ENCODE measurements at places on chromosomes 4 and X.
A peak's percentile ranks its signal among the peaks of the same experiment; 100 is the strongest.

DNA sequence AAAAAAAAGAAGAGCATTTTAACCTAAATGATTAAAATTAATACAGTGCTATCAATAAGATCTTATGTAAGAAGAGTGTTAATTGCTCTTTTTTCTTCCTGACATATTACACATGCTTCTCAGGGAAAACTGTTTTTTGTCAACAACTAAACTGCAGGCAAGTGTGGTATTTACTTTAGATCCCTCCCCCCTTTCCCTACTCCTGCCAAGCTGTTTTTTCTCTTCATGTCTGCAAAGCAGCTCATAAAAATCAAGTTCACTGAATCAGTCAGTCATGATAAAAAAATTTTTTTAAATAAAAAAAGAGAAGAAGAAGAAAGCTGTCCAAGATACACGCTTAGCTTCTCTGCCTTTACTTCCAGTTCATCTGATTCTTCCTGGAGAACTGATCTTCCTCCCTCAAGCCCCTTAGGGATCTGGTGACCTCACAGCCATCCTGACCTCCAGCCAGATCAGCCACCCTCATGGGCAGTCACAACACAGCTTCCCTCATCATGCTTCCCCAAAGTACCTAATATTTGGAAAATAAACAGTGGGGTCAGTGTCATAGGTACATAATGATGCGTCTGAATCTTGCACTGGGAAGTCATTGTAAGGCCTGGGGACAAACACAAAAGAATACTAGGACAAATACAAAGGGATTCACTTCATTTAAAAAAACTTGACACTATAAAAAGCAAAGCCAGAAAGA, 87.0 kb downstream of the ZNF827 start:
- H3K4me1 ChIP-seq: peaks cover 5% of the 10 kb centered on the region
- H3K4me3 ChIP-seq: no peak overlapping the region

DNA sequence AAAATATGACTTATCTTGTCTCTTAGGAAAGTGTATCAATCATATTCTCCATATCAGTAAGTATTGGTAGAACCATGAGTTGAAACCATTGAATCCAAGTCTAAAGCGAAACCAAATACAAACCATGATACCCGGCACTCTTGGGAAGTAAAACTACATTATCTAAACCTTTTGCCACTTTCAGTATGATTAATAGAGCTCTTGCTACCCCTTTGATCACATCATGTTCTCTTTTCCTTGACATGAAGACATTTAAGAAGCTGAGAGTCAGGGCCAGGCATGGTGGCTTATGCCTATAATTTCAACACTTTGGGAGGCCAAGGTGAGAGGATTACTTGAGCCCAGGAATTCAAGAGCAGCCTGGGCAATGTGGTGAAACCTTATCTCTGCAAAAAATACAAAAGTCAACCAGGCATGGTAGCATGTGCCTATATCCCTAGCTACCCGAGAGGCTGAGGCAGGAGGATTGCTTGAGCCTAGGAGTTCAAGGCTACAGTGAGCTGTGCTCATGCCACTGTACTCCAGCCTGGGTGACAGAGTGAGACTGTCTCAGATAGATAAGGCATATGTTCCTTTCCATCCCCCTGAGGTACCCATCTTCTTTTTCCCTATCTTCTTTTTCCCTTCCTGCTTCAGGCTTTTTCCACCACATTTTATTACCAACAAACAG, 45.4 kb downstream of the CEP135 start:
- H3K4me1 ChIP-seq: no peaks in the 10 kb centered on the region
- H3K27ac ChIP-seq: no peak overlapping the region
- no peaks in the 10 kb centered on the region for H3K27me3 ChIP-seq
- peaks cover 5% of the 10 kb centered on the region for H3K36me3 ChIP-seq
- H3K4me3 ChIP-seq: no peak overlapping the region
- DNase-seq: no peak

- H3K27ac ChIP-seq: no peak overlapping the region
- no peak for DNase-seq
- no peak overlapping the region for H3K4me3 ChIP-seq
- H3K27me3 ChIP-seq: no peaks in the 10 kb centered on the region
These were observed 8.3 kb downstream of the GPRIN3 start for GRCh38 chr4:89299153-89299791.

DNA sequence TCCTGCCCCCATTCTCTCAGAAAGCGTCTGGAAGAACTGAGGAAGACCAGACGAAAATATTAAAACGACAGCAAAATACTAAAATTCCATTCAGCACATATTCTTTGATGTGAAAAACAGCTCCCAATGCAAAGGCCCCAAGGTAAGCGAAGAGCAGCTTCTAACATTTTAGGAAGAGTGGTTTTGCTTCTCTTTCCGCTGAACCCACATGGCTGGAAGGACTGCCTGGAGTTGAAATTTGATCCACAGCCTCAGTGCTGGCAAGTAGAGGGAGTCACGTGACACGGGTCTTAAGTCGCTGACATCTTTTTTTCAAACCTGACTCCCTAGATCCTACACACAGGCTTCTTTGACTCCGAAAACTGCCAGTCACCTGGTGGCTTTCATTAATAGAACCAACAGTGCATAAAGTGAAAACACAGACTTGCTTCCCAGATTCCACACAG, at the start of gene FAM13A:
FAM13A (minus strand) TSS at position 233 of the 446 bp plus-strand sequence; CDS start at position 12, 221 bp downstream.
- peak; percentile 87 for DNase-seq
- peak within 1 kb of the TSS; percentile 64 for H3K4me3 ChIP-seq
- H3K4me1 ChIP-seq: no peaks in the 10 kb centered on the region
- peak within 1 kb of the TSS; percentile 85 for H3K27ac ChIP-seq
- no peaks in the 10 kb centered on the region for H3K27me3 ChIP-seq

- no peak overlapping the region for H3K27ac ChIP-seq
- H3K27me3 ChIP-seq: no peaks in the 10 kb centered on the region
- no peak overlapping the region for H3K4me3 ChIP-seq
- H3K36me3 ChIP-seq: no peaks in the 10 kb centered on the region
These were observed 466.0 kb downstream of the DMD start for GRCh38 chrX:32745323-32745722.

DNA sequence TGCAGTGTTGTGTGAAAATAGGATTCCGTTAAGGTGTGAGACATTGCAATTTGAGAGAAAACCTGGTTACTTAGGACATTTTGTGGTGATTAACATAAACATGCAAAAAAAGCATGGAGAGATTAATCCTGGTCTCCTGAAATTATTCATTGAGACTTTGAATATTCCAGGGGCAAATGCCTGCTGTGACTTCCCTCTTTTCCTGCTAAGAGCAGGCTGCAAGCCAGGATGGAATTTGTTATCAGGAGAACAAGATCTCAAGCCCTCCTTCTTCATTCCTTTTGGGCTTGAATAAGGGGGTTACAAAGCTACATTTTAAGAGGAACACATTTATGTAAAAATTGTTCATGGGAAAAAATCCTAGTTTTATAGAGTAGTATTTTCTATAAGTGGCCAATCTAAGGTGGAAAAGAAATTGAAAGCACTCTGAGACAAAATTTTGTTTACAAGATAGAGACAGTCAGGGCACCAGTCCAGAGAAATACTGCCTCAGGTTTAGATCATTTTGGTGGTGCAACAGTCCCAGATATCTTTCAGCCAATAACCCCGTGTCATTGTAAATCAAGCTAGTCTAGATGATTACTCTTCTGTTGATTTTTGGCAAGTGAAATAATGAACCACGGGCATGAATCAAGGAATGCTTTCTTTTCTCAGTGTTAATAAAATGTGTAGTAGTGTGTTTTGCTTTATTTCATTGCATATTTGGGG, 1528.3 kb upstream of the AGA start:
- no peak overlapping the region for H3K27ac ChIP-seq
- H3K27me3 ChIP-seq: no peaks in the 10 kb centered on the region
- no peak for DNase-seq
- no peaks in the 10 kb centered on the region for H3K36me3 ChIP-seq

GRCh38 chr4:66943112-66943511, 602.2 kb downstream of the CENPC start:
- H3K27me3 ChIP-seq: no peaks in the 10 kb centered on the region
- no peak for DNase-seq
- H3K4me1 ChIP-seq: no peaks in the 10 kb centered on the region

GRCh38 chr4:129747756-129748155, 651.8 kb downstream of the C4orf33 start:
- no peaks in the 10 kb centered on the region for H3K4me1 ChIP-seq
- no peaks in the 10 kb centered on the region for H3K27me3 ChIP-seq
- no peak overlapping the region for H3K27ac ChIP-seq
- no peak for DNase-seq

DNA sequence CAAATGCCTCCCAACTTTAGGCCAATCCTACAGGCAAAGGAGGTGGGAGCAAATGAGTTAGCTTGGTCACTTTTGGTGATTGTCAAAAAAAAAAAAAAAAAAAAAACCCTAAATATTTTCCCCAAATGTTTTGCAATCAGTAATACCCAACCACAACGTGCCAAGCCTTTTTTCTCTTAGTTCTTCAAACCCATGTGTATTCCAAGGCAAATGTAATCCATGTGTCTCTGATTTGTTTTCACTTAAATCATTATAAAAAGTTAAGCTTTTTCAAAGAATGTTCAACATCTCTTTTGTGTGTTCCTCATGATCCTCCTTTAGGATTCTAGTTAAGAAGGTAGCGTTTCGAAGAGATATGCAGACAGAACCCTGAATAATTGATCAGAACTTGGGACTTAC, 328.4 kb downstream of the PAPSS1 start:
- H3K36me3 ChIP-seq: no peaks in the 10 kb centered on the region
- H3K27ac ChIP-seq: no peak overlapping the region
- H3K4me3 ChIP-seq: no peak overlapping the region
- no peaks in the 10 kb centered on the region for H3K27me3 ChIP-seq
- H3K4me1 ChIP-seq: no peaks in the 10 kb centered on the region

GRCh38 chr4:122733787-122734120, 1.2 kb downstream of the BBS12 start:
- H3K27me3 ChIP-seq: no peaks in the 10 kb centered on the region
- H3K36me3 ChIP-seq: no peaks in the 10 kb centered on the region
- H3K27ac ChIP-seq: no peak overlapping the region
- H3K4me1 ChIP-seq: no peaks in the 10 kb centered on the region
- DNase-seq: no peak

DNA sequence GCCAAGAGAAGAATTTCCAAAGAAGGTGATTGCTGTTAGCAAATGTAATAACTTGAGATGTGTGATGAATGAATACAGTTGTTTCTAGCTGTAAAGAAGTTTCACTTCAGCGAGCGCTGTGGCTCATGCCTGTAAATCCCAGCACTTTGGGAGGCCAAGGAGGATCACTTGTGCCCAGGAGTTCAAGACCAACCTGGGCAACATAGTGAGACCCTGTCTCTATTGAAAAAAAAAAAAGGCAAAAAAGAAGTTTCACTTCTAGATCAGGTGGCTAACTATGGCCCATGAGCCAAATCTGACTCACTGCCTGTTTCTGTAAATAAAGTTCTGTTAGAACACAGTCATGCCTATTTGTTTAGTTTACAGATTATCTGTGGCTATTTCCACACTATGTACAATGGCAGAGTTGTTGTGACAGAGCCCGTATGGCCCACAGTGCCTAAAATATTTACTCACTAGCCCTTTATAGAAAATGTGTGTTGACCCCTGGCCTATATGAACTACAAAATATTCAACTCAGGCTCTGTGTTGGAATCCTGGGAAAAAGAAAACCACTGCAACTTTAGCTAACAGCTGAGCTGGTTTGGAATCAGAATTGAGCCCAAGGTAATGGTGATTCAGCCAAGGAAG, 54.1 kb upstream of the PRPS1 start:
- H3K27me3 ChIP-seq: peaks cover 4% of the 10 kb centered on the region
- DNase-seq: no peak
- H3K4me3 ChIP-seq: no peak overlapping the region

DNA sequence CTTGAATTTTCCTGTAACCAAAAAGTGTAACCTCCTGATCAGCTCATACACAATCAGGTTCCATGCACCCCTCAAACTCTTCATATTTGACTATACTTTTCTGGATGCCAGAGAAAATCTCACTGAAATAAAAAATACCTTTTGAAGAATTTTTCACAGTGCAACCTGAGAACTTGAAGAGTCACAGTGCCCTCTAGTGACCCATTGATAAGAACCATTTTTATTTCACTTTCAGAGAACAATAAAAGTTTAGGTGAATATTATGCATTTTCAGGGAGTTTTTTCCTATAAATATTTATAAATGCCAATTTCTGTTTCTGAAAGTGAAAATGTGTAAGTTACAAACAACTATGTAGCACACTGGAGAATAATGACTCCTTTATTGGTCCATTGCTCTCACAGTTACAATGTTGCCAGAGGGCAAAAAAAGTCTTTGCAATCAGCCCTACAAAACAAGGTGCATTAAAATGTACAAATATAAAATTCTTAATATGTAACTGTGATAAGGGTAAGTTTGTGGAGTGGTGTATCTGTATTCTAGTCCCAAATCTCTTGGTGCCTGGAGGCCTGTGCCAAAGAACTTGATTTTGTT, 153.6 kb upstream of the INTU start:
- no peak overlapping the region for H3K4me3 ChIP-seq
- no peaks in the 10 kb centered on the region for H3K4me1 ChIP-seq
- H3K36me3 ChIP-seq: no peaks in the 10 kb centered on the region
- no peaks in the 10 kb centered on the region for H3K27me3 ChIP-seq
- no peak overlapping the region for H3K27ac ChIP-seq
- DNase-seq: peak; percentile 39

- peaks cover 38% of the 10 kb centered on the region for H3K36me3 ChIP-seq
- H3K27me3 ChIP-seq: no peaks in the 10 kb centered on the region
- no peak overlapping the region for H3K27ac ChIP-seq
These were observed 39.9 kb downstream of the HTT start for GRCh38 chr4:3114377-3114776.

DNA sequence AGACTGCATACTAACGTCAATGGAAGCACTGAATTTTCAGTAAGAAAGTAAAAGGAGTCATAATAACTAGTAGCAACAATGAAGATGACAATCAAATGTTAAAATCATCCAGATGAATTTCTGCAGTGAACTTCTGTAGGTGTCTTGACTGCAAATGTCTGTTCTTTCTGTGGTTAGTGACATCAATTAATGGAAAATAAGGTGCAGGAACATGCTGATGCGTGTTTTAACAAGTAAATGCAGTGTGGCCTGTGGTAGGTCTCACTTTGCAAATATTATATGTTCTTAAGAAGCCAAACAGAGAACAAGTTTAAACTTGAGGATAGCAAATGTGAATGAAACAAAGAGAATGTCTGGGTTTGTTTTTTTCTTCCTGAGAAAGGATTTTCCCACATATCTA, 2.6 kb upstream of the DTHD1 start:
- no peak overlapping the region for H3K27ac ChIP-seq
- DNase-seq: no peak
- no peaks in the 10 kb centered on the region for H3K27me3 ChIP-seq
- peaks cover 3% of the 10 kb centered on the region for H3K4me1 ChIP-seq
- no peak overlapping the region for H3K4me3 ChIP-seq

- H3K36me3 ChIP-seq: peaks cover 41% of the 10 kb centered on the region
- no peak overlapping the region for H3K27ac ChIP-seq
- peaks cover 22% of the 10 kb centered on the region for H3K4me1 ChIP-seq
- no peaks in the 10 kb centered on the region for H3K27me3 ChIP-seq
- no peak overlapping the region for H3K4me3 ChIP-seq
These were observed 47.4 kb upstream of the MND1 start for GRCh38 chr4:153297116-153297515.

Data from spinal cord (tissue), 10 donors.